ENCODE measurements at places on chromosomes 5 and 9. TPM values are rescaled to one million over a fixed set of nuclear protein-coding genes. Genes with fewer than 3 reads are reported as not detected.

- H3K27ac ChIP-seq = no peak overlapping the region
- DNase-seq = no peak
- no peaks in the 10 kb centered on the region for H3K36me3 ChIP-seq
- H3K4me1 ChIP-seq = peaks cover 14% of the 10 kb centered on the region
Measured at GRCh38 chr5:142977363-142978051, 207.3 kb downstream of the ARHGAP26 start.

DNA sequence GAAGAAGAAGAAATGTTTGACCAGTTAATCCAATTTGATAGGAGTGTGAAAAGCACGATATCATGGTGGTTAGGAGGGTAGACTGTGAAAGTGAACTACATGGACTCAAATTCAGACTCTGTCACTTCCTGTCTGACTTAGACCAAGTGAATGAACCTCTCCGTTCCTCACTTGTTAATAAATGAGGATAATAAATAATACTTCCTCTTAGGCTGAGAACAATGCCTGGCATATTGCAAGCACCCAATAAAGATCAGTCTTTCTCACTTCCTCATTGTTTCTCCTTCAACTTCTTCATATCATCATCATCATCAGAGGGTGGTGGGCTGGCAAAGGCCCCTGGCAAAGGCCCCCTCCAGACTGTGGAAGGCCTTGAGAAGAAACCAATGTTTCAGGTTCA lies 148.7 kb downstream of the CDK5RAP2 start:
- no peak overlapping the region for H3K27ac ChIP-seq
- DNase-seq = no peak
- no peaks in the 10 kb centered on the region for H3K27me3 ChIP-seq
- H3K36me3 ChIP-seq = no peaks in the 10 kb centered on the region
- no peak overlapping the region for H3K4me3 ChIP-seq

DNA sequence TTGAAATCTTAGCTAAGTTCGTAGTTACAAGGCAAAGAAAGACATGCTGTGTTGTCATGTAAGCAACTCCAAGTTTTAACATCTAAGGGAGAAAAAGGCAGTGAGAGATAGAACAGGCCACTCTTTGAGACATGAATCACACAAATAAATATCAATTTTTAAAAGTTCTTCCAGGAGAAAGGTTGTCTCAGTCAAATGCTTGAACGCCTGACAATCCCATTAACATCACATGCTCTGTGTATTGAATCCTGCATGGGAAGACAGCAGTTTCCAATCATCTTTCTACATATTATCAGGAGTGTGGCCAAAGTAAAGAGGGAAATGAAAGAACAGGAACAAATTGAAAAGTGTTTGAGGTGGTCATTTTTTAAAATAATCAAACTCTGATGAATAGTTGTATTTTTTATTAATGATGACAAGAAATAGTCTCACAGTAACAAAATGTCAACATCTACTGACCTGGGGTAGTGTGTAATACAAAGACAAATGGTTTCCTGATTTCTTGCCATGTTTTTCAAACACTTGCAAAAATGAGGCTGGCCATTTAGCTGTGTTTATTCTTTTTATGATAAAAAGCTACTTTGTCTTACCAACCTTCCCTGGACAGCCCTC lies 6.4 kb upstream of the C6 start:
- peak overlapping the region; percentile 36 for H3K27ac ChIP-seq
- no peaks in the 10 kb centered on the region for H3K27me3 ChIP-seq
- H3K4me3 ChIP-seq = no peak overlapping the region
- H3K36me3 ChIP-seq = no peaks in the 10 kb centered on the region
- DNase-seq = no peak
- H3K4me1 ChIP-seq = no peaks in the 10 kb centered on the region

- DNase-seq = no peak
- H3K4me3 ChIP-seq = peak overlapping the region; percentile 58
- H3K27me3 ChIP-seq = no peaks in the 10 kb centered on the region
Measured at GRCh38 chr5:36239370-36240293, 2.1 kb downstream of the NADK2 start.

DNA sequence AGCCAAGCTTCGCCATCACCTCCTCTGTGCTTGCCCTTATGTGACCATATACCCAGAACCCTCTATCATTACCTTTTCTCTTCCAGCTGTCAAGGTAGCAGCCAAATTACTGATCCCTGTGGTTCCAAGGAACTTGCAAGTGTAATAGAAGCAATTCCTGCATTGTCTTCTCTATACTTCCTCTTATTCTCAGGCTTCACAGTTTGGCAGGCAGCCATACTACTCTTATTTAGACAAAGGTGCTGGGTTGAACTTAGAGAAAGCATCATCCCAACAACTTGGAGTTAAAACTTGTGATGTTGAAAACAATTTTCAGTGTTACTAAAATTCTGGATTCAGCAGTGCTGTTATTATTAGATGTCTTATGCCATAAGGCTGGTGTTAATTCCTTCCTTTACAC lies 93.2 kb downstream of the NLN start:
- H3K4me1 ChIP-seq = peaks cover 30% of the 10 kb centered on the region
- no peak overlapping the region for H3K27ac ChIP-seq
- DNase-seq = no peak
- H3K27me3 ChIP-seq = no peaks in the 10 kb centered on the region
- no peaks in the 10 kb centered on the region for H3K36me3 ChIP-seq

- DNase-seq = no peak
- no peaks in the 10 kb centered on the region for H3K36me3 ChIP-seq
- no peak overlapping the region for H3K27ac ChIP-seq
- H3K4me1 ChIP-seq = no peaks in the 10 kb centered on the region
Measured at GRCh38 chr5:180631549-180632383, 17.6 kb downstream of the FLT4 start.

- H3K4me1 ChIP-seq = peaks cover 5% of the 10 kb centered on the region
- no peak overlapping the region for H3K27ac ChIP-seq
- H3K4me3 ChIP-seq = no peak overlapping the region
- H3K36me3 ChIP-seq = no peaks in the 10 kb centered on the region
- no peak for DNase-seq
- H3K27me3 ChIP-seq = no peaks in the 10 kb centered on the region
Measured at GRCh38 chr5:157710882-157711281, 20.3 kb upstream of the THG1L start.

ZNF879 gene
- polyA plus RNA-seq = 2.2 TPM

GARIN3 gene
- polyA plus RNA-seq = not detected

PALM2AKAP2 gene
- 2.7 TPM for polyA plus RNA-seq

SPINK4 gene
- not detected for polyA plus RNA-seq

- H3K27me3 ChIP-seq = no peaks in the 10 kb centered on the region
- H3K4me1 ChIP-seq = peaks cover 9% of the 10 kb centered on the region
- no peak overlapping the region for H3K4me3 ChIP-seq
- H3K36me3 ChIP-seq = no peaks in the 10 kb centered on the region
- DNase-seq = no peak
- H3K27ac ChIP-seq = no peak overlapping the region
Measured at GRCh38 chr5:55929020-55929799, 65.6 kb downstream of the IL6ST start.

GABBR2 gene
- 0.28 TPM for polyA plus RNA-seq

DNA sequence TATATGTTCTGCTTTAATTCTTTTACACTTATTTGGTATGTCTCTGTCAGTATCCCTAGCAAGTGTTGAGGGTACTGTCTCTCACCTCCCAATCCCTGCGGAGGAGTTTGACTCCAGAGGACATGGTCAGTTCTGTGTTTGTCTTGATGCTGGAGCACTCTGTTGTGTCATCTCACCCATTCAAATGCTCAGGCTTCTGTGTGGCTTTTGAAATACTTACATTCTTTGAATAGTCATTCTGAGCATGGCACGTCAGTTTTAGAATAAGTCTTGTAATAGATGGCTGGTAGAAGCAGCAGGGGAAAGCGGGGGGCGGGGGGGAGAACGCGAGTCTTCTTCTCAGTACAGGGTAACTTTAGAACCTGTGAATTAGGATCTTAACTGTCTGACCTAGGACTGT lies 12.3 kb downstream of the MAST4 start:
- H3K27ac ChIP-seq = no peak overlapping the region
- DNase-seq = no peak
- H3K27me3 ChIP-seq = peaks cover 8% of the 10 kb centered on the region
- no peaks in the 10 kb centered on the region for H3K36me3 ChIP-seq

- no peak for DNase-seq
- H3K27ac ChIP-seq = no peak overlapping the region
- no peaks in the 10 kb centered on the region for H3K36me3 ChIP-seq
Measured at GRCh38 chr9:4850603-4851310, 58.0 kb downstream of the RCL1 start.

DNA sequence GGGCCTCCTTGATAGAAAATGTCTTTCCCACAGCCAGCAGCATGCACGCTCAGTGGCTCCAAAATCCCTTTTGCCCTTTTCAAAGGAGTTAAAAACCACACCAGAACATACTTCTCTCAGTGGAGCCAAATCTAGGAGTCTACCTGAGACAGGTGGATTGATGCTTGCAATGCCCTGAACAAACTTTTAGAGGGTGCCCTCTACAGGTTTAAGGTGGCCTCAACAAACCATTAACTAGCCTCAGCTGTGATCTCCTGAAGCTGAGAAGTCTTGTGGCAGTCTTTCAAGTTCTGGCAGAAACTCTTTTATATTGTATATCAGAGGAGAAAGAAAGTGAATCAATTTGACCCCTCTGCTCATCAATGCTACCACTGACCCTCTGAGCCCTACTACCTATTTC lies 125.4 kb downstream of the MED27 start:
- no peak overlapping the region for H3K4me3 ChIP-seq
- H3K27ac ChIP-seq = no peak overlapping the region
- no peak for DNase-seq
- no peaks in the 10 kb centered on the region for H3K4me1 ChIP-seq

GFRA3 gene
- polyA plus RNA-seq = 4.2 TPM

- DNase-seq = no peak
- H3K27me3 ChIP-seq = no peaks in the 10 kb centered on the region
- no peak overlapping the region for H3K4me3 ChIP-seq
- no peak overlapping the region for H3K27ac ChIP-seq
Measured at GRCh38 chr9:127599550-127599891, 12.6 kb upstream of the STXBP1 start.

LOX gene
- polyA plus RNA-seq = 238 TPM

DNA sequence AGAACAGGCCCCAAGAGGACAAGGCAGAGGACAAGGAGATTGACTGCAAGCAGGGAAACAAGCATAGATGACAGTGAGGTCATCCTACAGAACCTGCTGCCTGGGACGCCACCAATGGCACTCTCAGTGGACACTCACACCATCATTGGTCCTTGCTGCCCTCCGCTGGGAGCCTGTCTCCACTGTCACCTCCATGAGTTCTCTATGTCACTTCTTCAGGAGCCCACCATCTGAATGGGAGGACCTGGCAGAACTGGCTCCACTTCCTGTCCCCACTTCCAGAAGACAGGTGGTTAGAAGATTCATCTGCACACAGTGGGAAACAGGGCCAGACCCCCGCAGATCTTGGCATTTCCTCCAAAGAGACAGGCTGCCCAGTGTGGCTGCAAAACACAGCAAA lies 188.9 kb downstream of the HSD17B3 start:
- H3K27ac ChIP-seq = no peak overlapping the region
- no peaks in the 10 kb centered on the region for H3K36me3 ChIP-seq
- peaks cover 18% of the 10 kb centered on the region for H3K4me1 ChIP-seq
- no peak overlapping the region for H3K4me3 ChIP-seq

- no peaks in the 10 kb centered on the region for H3K36me3 ChIP-seq
- DNase-seq = no peak
- no peaks in the 10 kb centered on the region for H3K4me1 ChIP-seq
- H3K27me3 ChIP-seq = peaks cover 4% of the 10 kb centered on the region
- no peak overlapping the region for H3K4me3 ChIP-seq
- H3K27ac ChIP-seq = no peak overlapping the region
Measured at GRCh38 chr5:176670449-176670848, 23.2 kb downstream of the TSPAN17 start.

OTP gene
- not detected for polyA plus RNA-seq

DNA sequence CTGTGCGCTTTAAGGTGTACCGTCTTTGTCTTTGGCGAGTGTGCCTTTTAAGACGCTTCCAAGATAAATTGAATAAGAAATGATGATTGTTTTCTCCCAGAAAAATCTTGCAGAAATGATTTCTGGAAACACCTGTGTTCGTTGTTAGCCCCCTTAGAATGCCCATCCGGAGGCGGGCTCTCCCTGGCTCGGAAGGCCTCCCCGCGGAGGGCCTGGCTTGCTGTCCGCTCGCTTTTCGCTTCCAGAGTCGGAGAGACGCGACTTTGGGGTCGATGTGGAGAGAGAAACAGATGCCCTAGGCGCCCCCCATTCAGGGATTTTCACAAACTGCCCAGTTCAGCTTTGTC lies 23.9 kb downstream of the LECT2 start:
- DNase-seq = no peak
- no peaks in the 10 kb centered on the region for H3K36me3 ChIP-seq
- no peaks in the 10 kb centered on the region for H3K4me1 ChIP-seq
- H3K4me3 ChIP-seq = peak overlapping the region; percentile 50
- peaks cover 45% of the 10 kb centered on the region for H3K27me3 ChIP-seq
- no peak overlapping the region for H3K27ac ChIP-seq

SHISAL2B gene
- polyA plus RNA-seq = 0.56 TPM

DNA sequence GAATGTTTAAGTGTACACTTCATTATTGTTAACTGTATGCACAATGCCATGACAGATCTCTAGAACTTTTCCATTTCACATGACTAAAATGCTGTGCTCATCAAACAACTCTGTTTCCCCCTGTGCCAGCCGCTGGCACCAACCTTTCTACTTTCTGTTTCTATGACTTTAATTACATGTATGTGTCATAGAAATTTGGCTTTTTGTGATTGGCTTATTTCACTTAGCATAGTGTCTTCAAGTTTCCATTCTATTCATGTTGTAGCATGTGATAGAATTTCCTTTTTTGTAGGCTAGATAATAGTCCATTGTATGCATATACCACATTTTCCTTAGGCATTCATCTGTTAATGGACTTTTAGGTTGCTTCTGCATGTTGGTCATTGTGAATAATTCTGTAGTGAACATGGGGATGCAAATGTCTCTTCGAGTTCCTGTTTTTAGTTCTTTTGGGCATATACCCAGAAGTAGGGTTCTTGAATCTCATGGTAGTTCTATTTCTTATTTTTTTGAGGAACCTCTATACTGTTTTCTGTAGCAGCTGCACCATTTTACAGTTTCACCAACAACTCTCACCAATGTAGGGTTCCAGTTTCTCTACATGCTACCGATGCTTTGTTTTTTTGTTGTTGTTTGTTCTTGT lies 184.4 kb upstream of the DMRT1 start:
- H3K27ac ChIP-seq = no peak overlapping the region
- H3K4me1 ChIP-seq = no peaks in the 10 kb centered on the region
- DNase-seq = no peak
- H3K27me3 ChIP-seq = no peaks in the 10 kb centered on the region

ANKH gene
- polyA plus RNA-seq = 27.6 TPM

- no peaks in the 10 kb centered on the region for H3K27me3 ChIP-seq
- H3K4me3 ChIP-seq = no peak overlapping the region
- H3K36me3 ChIP-seq = no peaks in the 10 kb centered on the region
Measured at GRCh38 chr9:73845954-73846690, 651.0 kb upstream of the RORB start.

PSAT1 gene
- polyA plus RNA-seq = 85.7 TPM

DNA sequence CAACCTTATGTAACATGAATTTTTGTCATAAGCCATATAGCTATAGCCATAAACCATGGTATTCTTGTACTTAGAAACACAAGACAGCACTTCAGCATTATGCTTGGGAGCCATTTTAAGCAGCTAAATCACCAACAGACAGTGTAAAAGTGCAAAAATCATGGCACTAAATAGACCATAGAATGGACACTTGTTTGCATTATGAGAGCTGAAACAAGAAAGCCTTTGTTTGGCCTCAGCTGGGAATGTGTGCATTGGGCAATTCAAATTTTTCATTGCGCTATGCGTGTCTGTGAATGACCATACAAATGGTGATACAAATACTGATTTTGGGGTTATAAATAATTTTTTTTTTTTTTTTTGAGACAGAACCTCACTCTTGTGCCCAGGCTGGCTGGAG lies 23.7 kb downstream of the KDM4C start:
- H3K27me3 ChIP-seq = no peaks in the 10 kb centered on the region
- peak overlapping the region; percentile 23 for H3K27ac ChIP-seq
- DNase-seq = no peak
